ENCODE measurements at places on chromosomes 13 and 19.
A peak's percentile ranks its signal among the peaks of the same experiment; 100 is the strongest.

GRCh38 chr19:15866636-15867035 lies 31.2 kb downstream of the CYP4F2 start:
- DNase-seq: no peak

DNA sequence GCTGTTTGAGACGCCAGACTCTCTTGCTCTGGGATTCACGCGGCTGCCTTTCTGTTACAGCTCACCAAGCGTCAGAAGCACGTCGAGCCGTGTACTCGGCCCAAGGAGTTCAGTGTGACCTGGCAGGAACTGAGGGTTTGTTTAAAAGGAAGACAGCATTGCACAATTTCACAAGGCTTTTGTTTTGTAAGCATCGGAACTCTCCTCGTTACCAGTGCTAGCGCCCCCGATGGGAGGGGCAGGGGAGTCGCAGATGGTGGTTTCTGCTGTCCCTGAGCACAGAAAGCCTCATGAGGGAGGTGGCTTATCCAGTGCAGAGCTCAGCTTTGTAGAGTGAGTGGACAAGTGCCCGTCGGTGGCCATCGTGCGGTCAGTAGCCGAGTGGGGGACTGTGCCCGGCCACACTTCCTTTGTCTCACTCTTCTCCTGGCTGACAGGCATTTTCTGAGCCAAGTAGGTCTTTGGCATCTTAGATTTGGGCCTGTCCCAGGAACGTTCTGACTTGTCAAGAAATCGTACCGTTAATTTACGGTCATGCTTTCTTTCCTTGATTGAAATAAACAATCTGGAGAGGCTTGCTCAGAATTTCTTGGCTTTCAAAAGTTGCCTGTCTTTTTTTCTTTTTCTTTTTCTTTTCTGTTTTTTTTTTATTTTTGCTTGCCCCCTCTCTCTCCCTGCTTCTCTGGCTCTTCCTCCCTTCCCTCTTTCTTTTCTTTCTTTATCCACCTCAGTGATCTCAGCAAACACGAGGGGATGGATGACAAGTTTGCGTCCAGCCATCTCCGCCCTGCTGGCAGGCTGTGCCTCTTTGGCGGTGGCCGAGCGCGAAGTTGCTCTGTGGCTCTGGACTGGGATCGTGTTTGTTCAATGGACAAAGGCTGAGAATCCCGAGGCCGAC lies 7.7 kb downstream of the KDM4B start:
- no peak for DNase-seq

DNA sequence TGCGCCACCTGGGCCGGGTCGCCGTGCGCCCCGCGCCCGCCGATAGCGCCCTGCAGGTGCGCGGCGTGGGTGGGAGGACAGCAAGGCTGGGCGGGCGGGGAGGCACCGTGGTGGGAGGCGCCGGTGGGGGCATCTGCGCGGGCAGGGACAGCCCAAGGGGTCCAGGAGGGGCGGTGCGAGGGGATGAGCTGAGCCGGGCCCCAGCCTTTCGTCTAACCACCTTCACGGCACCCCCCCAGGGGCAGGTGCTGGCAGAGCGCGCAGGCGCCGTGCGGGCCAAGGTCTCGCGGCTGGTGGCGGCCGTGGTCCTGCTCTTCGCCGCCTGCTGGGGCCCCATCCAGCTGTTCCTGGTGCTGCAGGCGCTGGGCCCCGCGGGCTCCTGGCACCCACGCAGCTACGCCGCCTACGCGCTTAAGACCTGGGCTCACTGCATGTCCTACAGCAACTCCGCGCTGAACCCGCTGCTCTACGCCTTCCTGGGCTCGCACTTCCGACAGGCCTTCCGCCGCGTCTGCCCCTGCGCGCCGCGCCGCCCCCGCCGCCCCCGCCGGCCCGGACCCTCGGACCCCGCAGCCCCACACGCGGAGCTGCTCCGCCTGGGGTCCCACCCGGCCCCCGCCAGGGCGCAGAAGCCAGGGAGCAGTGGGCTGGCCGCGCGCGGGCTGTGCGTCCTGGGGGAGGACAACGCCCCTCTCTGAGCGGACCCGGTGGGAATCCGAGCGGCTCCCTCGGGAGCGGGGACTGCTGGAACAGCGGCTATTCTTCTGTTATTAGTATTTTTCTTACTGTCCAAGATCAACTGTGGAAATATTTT lies 3.1 kb downstream of the KISS1R start:
- DNase-seq: peak; percentile 63

DNA sequence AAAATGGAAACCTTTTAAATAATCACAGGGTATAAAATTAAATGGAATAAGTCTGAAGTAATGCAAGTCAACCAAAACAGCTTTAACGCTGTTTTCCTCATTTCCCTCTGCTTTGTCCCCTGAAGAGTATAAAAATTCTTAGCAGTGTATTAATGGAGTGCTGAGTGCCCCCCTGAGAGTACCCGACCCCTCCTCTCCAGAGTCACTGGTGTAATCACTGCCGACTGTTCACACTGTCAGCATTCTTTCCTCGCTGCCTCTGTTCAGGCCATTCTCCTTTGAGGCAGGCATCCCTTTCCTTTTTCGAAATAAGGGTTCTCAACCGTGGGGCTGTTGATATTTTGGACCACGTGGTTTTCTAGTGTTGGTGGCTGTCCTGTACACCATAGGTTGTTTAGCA lies 146.9 kb upstream of the SLC10A2 start:
- no peak for DNase-seq

- DNase-seq: no peak
These were observed 7.9 kb upstream of the SIGLEC9 start for GRCh38 chr19:51116736-51117286.

DNA sequence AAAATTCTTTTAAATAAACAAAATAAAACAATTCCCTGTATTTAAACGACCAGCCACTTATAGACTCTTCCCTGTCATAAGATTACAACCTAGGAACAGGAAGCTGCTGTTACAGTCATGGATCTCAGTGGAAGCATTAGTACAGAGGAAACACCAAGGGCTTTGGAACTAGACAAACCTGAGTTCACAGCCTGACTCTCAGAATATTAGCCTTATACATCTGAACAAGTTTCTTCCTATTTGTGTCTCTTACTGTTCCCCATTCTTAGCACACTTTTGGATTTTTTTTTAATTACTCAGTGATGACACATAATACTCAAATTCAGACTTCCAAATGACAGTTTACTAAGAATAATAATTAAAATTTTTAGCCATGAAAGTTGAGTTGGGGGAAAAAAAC lies 46.1 kb downstream of the ZDHHC20 start:
- DNase-seq: no peak

- no peak for DNase-seq
These were observed 8.1 kb downstream of the MRPS31 start for GRCh38 chr13:40762849-40763248.

DNA sequence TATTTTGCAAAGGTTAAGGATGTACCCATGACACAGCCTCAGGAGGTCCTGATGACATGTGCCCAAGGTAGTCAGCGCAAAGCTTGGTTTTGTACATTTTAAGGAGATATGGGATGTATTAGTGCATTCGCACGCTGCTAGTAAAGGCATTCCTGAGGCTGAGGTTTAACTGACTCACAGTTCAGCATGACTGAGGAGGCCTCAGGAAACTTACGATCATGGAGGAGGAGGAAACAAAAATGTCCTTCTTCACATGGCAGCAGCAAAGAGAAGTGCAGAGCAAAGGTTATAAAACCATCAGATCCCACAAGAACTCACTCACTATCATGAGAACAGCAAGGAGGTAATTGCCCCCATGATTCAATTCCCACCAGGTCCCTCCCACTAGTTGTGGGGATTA lies 1017.4 kb downstream of the EFNB2 start:
- DNase-seq: no peak

- no peak for DNase-seq
These were observed 211.5 kb downstream of the URI1 start for GRCh38 chr19:30153326-30154210.

DNA sequence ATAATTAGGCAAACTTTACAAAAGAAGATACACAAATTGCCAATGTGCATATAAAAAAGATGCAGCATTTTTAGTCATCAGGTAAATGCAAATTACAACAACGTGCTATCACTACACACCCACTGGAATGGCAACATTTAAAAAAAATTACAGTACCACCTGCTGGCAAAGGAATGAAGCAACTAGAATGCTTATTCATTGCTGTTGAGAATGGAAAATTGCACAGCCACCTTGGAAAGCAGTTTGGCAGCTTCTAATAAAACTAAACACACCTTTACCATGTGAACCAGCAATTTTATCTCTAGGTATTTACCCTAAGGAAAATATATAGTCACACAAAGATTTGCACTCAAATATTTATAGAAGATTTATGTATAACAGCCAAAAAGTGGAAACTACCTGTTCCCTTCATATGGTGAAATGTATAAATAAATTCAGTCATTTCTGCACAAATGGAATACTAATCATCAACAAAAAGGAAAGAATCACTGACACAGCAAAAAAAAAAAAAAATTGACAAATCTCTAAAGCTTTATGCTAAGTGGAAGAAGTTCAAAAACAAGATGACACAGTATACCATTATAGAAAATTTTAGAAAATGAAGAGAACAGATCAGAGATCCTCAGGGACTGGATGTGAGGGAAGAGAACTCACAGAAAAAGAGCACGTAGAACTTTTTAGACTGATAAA lies 30.3 kb downstream of the OXGR1 start:
- no peak for DNase-seq
